Right lung (tissue), 10 donors: ENCODE measurements at places on chromosomes 2 and 18. TPM values are rescaled to one million over a fixed set of nuclear protein-coding genes. Genes with fewer than 3 reads are reported as not detected.

The NXPH2 gene
- polyA plus RNA-seq: 1.4 TPM

The ANKRD53 gene
- polyA plus RNA-seq: 2.4 TPM

The CNGA3 gene
- 0.04 TPM for polyA plus RNA-seq

The COLEC11 gene
- 4.8 TPM for polyA plus RNA-seq

The MRO gene
- 0.78 TPM for polyA plus RNA-seq

The ANKRD29 gene
- polyA plus RNA-seq: 57.7 TPM

The IL1RL1 gene
- polyA plus RNA-seq: 0.28 TPM

The ACTG2 gene
- 50.0 TPM for polyA plus RNA-seq

The CNDP1 gene
- polyA plus RNA-seq: 0.28 TPM

The IRS1 gene
- 30.0 TPM for polyA plus RNA-seq

The ETAA1 gene
- polyA plus RNA-seq: 40.1 TPM

The TMEM17 gene
- 4.2 TPM for polyA plus RNA-seq

DNA sequence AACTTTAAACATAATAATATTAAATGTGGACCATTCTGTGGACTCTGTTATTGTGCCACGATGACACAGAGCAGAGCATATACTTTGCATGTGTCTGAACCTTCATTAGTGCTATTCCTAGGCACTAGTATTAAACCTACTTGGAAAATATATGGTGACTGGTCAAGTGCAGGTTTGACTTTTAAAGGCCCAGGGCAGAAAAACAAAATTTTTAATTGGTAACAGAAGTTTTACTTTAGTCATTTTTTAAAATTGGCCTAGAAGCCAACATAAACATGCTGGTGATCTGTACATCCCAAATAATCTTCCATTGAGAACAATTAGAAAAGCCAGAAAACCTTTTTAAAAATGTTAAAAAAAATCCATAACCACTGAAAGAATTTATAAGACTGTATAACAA is 16.6 kb downstream of the LDAH start:
- no peak for DNase-seq

GRCh38 chr2:135913727-135914365 is 37.6 kb upstream of the MCM6 start:
- peak; percentile 28 for DNase-seq

- peak; percentile 51 for DNase-seq
Observed at GRCh38 chr2:225670111-225670974, 270.8 kb downstream of the NYAP2 start.

- DNase-seq: peak; percentile 49
Observed at GRCh38 chr2:137333386-137334165, 568.2 kb downstream of the THSD7B start.

GRCh38 chr2:158740127-158740526 is 55.0 kb upstream of the DAPL1 start:
- no peak for DNase-seq

GRCh38 chr18:2331491-2331890 is 239.8 kb downstream of the METTL4 start:
- no peak for DNase-seq

DNA sequence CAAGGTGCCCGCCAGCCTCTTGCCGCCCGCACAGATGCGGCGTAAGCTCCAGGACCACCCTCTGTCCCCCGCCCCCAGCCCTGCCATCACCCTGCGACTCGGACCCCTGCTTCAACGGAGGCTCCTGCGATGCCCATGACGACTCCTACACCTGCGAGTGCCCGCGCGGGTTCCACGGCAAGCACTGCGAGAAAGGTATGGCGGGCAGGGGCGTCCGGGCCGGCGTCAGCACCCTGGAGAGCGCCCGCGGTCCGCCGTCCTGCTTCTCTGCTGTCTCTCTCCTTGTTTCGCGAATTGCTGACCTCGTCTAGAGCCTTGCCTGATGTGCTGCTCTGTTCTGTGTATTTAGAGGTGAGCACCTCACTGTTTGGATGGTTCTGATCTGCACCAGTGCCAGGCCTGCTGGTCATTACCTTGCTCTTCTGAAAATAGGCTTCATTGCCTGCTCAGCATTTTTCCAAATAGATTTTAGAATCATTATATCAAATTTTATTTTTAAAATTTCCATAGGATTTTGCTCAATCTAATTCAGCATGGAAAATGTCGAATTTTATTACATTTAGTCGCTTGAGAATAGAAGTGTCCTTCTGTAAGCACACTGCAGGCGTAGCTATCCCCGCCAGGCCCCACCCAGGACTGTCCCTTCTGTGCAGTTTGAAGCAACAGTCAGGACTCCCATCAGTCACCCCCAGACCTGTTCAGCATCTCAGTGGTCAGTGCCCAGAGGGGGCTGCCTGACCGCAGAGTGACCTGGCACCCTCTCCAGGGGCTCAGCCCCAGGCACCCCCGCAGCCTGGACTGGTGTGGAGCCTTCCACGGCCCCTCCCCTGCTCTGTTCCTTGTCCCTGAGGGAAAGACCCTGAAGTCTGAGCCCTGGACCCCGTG is 51.6 kb downstream of the SNED1 start:
- DNase-seq: no peak

DNA sequence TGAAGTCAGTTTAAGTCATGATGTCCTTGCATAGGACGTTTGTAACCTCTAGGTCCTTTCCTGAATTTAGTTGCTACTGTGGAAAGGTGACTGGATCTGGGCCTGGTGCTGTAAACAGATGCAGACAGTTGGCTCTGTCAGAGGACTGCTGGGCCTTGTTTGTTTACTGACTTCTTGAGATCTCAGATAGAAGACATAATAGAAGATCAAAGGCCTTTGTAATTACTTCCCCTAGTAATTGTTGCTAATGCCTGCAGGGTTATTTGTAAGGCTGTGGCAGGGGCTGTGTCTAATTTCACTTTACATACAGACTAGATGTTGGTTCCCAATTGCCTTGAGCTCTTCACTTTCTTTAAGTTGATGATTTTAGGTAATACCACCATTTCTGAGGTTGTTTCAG is 42.5 kb downstream of the LYPD6B start:
- no peak for DNase-seq

DNA sequence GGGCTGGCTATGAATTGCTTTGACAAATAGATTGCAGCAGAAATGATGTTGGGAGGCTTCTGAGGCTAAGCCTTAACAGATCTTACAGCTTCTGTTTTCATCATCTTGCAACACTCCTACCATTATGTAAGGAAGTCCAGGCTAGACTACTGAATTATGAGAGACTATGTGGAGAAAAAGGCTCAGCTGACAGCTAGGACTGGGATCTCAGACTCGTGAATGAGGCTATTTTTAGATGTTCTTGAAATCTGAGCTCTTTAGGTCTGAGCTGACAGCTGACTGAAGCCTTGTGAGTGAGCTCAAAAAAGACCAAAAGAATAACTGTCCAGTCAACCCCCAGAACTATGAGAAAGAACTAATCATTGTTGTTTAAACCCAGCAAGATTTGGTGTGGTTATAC is 70.3 kb downstream of the VWC2L start:
- no peak for DNase-seq

DNA sequence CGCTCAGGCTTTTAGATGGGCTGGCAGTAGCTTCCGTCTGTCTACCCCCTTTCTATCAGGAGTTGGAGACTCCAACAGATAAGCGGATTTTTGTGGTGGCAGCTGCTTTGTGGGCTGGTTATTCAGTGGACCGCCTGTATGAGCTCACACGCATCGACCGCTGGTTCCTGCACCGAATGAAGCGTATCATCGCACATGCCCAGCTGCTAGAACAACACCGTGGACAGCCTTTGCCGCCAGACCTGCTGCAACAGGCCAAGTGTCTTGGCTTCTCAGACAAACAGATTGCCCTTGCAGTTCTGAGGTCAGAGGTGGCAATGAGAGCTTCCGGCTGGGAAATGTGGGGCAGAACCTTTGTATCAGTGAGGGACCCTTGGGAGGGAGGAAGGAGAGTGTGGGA is 14.8 kb downstream of the CAD start:
- DNase-seq: no peak

DNA sequence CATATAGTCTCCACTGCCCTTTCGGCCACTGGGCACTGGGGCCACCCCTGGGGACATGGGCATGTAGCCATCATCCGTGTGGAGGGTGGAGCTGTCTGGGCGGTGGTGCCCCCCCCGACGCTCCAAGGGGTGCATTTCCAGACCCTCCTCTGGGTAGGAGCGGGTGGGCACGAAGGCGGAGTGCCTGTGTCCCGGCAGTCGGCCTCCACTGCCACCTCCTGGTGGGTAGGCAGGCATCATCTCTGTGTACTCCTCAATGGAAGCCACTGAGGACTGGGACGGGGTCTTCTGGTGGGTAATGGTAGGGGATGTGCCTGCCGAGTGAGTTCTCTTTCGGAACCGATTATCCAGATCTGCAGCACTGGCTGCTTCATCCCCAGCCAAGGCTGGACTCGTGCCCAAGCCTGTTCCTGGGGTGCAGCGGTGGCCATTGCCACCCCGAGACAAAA is 2.8 kb downstream of the IRS1 start:
- DNase-seq: peak; percentile 68

DNA sequence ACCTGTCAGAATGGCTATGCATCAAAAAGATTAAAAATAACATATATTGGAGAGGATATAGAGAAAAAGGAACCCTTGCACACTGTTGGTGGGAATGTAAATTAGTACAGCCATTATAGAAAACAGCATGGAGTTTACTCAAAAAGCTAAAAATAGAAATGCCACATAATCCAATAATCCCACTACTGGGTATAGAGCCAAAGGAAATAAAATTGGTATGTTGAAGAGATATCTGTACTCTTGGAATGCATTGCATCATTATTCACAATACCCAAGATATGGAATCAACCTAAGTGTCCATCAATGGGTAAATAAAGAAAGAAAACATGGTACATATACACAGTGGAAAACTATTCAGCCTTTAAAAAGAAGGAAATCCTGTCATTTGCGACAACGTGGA is 77.2 kb downstream of the C1D start:
- no peak for DNase-seq

- no peak for DNase-seq
Observed at GRCh38 chr2:10948188-10948564, 36.4 kb downstream of the KCNF1 start.

DNA sequence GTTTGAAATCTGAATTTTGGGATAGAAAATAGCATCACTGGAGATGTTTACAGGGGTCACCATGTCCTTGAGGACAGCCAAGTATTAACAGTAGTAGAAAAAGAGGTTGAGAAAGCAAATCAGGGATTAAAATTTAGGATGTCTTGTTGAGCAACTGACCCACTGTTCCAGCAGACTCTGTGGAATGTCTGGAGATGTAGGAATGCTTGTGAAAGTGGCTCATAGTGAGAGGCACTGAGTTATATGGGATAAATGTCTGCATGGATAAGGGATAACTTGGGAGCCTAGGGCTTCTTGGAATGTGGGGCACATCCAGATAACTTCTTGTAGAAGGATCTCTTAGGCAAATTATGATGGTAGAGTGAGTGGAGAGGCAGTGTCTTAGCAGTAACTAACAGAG is 495.0 kb downstream of the TMX3 start:
- no peak for DNase-seq

- DNase-seq: no peak
Observed at GRCh38 chr2:212426637-212427412, 111.8 kb downstream of the ERBB4 start.

DNA sequence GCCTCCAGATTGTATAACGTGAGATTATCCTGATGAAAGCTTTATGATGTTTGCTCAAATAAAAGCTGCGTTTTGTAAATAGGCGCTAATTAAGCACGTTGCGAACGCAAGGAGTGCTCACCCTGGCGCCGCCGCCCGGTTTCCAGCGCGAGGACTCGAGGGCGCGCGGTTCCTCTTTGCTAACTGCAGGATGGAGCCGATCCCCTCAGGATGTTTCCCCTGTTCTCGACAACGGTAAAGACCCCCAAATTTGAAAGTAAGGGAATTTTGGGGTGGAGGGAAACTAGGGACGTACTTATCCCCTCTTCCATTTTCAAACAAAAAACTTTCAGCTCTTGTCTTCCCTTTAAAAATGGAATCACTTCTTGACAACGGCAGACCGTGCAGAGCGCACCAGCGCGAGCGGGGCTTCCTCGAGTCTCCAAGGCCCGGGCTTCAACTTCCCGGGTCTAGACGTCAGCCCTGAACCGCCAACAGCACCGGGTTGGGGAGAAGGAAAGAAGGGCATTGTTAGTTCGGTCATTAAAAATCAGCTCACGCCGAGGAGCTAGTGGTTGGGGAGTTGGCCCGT is 1.1 kb upstream of the GBX2 start:
- DNase-seq: no peak

GRCh38 chr2:241413929-241414580 is 58.0 kb downstream of the FARP2 start:
- DNase-seq: no peak

DNA sequence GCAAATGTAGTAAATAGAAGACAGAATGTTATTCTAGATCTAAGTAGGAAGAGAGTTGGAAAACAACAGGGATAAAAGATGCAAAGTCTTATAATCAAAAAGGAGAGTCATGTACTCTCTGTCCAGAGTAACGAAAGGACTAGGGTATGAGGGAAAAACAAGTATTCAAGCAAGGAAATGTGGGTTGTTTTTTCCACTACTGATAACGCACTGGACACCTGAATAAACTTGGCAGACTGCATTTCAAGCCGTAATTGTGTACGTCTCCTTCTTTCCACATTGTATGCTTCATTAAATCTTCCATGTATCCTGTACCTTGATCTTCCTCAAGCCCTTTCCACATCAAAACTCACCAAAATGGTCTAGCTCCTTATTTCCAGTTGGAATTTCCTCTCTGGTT is 420.6 kb downstream of the ZEB2 start:
- no peak for DNase-seq
